ENCODE measurements at places on chromosomes 12 and 14.

GRCh38 chr12:2484141-2484776 is 310.5 kb upstream of the FKBP4 start:
- no peak for DNase-seq

- no peak for DNase-seq
Measured at GRCh38 chr12:28830491-28830890, 318.6 kb upstream of the FAR2 start.

- DNase-seq: no peak
Measured at GRCh38 chr14:23321572-23322547, 603 bp downstream of the PABPN1 start.

DNA sequence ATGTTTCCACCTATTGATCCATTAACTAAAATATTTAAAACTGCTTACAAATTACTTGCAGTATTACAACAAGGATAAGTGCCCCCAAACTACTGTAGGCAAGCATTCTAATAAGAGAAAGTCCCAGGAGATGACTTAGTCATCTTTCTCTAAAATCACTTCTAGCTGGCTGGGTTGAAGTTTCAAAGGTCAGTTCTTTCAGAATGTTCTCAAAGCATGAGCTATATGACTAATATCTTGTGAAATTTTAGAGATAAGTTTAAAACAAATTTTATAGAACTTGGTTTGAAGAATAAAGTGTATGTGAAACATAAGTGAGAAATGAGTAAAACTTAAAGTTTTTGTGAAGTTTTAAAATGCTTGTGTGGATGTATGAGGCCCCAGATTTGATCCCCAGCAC is 24.3 kb upstream of the OR6J1 start:
- no peak for DNase-seq

DNA sequence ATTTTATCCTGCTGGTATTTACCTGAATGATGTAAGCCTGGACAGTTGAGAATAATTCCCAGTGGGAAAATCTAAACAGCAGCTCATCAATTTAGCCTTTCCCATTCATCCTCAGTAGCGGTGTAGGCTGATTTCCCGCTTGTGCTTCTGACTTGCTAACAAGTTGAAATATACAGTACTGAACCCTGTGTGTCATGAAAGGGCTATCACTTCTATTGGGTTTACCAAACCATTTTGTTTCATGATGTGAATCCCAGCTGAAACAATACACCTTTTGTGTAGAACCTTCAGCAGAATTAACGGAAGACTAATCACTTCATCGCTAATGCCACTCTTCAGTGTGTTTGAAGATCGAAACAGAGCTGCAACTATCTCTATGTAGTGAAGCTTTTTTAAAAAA is 88.4 kb downstream of the POLR3B start:
- DNase-seq: no peak

- DNase-seq: no peak
Measured at GRCh38 chr12:117497407-117497806, 136.0 kb upstream of the NOS1 start.

DNA sequence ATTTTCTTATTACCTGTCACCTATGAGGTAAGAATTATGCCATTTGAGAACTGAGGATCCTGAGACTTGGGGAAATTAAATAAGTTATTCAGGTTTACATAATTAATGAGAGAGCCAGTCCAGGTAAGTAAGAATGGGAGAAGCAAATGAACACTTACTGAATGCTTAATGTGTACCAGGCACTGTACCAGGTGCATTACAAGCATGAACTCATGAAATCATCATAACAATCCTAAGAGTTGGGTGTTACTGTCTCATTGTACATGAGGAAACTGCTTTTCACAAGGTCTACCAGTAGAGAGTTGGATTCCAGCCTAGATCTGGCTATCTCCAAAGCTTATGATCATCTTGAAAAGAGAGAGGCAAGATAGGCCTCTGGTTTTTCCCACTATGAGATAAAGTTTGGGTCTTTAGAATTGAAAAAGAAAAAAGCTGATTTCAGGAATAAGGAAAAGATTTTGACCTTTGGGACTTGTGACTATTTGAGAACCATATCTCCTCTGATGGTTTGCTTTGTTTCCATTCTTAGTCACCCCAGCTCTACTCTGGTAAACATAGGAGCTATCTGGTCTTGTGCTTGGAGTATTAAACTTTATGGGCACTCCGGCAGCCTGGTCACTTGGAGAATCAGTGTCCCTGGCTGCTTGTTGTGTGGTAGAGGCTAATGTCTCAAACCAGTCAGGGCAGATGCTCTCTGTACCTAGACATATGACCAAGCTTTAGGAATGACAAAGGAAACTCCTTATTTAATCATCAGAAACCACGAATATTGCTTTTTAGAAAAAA is 48.0 kb downstream of the PTHLH start:
- no peak for DNase-seq

GRCh38 chr12:30862486-30862885 is 64.1 kb upstream of the TSPAN11 start:
- peak; percentile 38 for DNase-seq

Measured in heart right ventricle (tissue), 16 donors.